ENCODE measurements at places on chromosomes 11 and 22.
A peak's percentile ranks its signal among the peaks of the same experiment; 100 is the strongest.

DNA sequence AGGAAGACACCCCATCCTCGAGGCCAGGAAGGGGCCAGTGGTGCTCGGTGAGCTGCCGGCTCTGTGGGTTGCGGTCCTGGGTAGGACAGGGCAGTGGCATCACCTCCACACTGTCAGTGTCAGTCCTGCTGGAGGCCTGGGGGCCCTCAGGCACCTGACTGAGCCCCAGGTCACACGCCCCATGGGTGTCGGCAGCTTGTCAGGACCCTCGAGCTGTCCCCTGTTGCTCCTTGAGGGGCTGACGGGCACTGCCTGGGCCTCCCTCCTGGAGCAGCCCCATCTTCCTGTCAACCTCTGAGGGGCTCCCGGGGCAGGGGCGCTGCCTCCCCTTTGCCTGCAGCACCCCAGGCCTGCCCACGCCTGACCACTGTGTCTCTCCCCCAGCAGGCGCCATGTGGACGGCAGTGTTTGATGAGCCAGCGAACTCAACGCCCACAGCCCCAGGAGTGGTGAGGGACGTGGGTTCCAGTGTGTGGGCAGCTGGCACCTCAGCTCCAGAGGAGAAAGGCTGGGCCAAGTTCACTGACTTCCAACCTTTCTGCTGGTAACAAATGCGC is 35.4 kb downstream of the SBF1 start:
- DNase-seq = no peak

DNA sequence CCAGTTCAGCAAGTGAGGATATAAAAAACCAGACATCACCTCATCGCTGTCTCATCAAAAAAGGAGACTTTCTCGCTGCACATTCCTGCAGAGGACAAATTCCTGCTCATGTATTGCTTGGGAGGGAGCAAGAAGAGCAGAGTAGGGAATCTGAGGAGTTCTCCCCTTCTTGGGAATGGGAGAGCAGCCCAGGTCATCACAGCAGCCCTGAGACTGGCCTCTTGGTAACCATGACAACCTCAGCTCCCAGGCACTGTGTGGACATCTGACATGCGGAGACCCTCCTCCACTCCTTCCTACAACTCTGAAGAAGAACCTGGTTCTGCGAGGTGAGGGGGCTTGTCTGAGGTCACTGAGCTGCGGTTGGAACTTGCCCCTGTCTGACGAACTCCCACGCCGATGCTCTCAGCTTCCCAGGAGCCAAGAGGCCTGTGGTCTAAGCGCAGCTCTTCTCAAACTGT is 17.9 kb downstream of the RFPL1 start:
- peak; percentile 86 for DNase-seq

DNA sequence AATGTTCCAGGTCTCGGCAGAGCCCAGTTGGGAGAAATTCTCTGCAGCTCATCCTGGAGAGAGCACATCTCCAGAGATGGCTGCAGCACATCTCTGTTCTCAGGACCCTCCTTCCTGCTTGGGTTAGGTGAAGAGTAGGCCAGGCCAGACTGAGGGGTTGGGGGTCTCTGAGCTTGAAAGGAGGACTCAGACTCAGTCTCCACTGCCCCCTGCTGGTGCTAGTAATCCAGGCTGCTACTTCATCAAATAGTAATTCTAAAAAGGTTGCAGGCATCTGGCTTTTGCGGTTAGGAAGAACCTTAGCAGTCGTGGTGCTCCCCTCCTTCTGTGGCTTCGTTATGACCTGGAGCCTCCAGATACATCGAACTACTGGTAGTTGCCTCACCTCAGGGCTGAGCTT is 9.7 kb downstream of the TUB start:
- peak; percentile 37 for DNase-seq

- DNase-seq = no peak
Observed at GRCh38 chr22:45210991-45211390, 29.7 kb downstream of the KIAA0930 start.

GRCh38 chr11:47943721-47944586 is 36.4 kb upstream of the PTPRJ start:
- DNase-seq = no peak

DNA sequence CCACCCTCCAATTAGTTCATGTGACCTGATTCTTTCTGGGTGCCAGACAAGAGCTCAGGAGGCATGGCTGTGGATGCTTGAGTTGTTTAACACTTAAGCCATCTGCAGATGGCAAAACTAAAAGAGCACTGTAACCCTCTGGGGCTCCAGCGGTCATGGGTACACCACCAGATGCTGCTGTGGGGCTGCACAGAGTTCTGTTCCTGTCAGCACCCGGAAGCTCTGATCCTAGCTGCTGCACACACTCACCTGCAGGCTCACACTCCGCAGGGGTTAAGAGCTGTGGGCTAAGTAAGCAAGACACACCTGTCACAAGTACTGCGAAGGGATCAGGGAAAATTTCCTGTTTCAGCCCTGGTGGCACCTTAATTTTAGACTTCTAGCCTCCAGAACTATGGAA is 307.8 kb downstream of the C11orf87 start:
- no peak for DNase-seq

DNA sequence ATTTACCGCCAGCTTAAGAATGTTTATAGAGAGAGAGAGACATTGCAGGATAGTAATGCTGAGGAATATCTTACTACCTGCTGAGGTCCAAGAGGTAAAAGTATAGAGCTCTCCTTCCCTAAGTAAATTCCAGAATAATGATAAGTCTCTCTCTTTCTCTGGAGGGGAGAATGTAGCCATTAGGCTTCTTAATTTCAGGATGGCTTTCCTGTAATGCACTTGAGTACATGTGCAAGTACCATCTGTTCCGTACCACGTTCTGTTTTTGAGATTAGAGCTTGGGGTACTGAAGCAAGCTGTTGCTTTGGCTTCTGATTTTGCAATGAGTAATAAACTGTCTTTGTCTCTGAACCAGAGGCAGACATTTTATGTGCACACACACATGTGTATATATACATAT is 1314.0 kb downstream of the JRKL start:
- DNase-seq = no peak

DNA sequence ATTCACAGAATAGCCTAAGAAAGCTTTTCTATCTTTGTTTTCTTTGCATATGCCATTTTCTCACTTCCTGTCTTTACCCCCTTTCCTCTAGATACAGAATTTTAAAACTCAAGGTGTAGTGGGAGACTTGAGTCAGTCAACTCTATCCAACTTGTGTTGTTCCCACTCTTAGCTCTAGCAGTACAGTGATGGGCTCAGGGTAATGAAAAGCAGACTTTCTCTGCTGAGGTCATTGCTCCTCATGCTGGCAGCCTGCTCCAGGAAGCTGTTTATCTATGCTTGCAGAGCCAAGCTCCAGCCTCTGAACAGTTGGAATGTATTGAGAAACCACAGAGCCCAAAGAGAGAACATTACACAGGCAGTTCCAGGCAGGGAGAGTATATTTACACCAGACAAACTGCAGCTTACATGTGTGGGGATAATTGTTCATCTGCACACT is 68.1 kb downstream of the CSTPP1 start:
- DNase-seq = peak; percentile 96

GRCh38 chr11:113014262-113015097 is 53.3 kb downstream of the NCAM1 start:
- no peak for DNase-seq

DNA sequence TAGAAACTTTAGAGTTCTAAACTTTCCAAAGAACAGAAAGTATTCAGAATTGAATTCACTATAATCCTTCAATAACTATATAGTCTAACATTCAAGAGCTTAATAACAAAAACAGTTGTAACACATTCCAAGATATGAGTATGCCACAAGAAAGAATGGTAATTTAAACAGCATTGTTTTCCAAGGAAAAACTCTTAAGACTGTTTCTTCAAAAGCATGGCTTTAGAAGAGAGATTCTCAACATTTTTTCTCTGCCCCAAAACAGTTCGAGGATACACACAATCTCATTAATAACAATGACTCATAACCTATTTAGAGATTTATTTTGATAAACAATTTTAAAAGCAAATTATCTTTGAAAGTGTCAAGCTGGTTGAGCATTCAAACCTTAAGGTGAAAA is 16.7 kb upstream of the ARHGAP32 start:
- DNase-seq = no peak

- DNase-seq = no peak
Observed at GRCh38 chr11:20364341-20364792, 853 bp downstream of the HTATIP2 start.

DNA sequence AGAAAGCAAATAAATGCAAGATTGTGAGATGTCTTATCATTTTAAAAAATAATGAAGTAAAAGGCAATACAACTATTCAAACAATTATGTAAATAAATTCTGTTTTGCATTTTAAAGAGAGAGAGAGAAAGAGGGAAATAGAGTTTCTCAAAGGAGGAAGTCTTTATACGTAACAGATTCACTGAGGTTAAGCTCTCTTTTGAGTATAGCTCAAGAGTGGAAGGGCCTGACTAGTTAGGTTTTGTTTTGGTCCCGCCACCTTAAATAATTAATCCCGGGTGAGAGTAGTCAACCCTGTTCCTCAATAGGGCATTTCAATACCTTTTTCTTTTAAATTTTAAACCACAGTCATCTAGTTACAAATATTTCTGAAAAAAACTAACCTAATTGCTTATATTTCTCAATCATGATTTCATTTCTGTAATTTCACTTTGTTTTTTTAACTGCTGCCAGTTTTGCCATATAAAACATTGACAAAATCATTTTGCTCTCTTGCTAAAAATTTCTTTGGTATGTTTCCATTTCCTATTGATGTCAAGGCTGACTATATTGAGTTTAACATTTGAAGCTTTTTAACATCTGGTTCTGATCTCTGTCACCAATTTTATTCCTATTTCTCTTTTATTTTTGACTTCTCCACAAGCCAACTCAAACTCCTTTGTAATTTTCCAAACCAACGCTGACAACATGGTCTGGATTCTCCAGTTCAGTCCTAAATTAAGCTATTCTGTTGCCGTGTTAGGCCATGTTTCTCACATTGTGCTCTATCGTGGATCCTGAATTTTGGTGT is 10.3 kb downstream of the OR10D3 start:
- no peak for DNase-seq

- DNase-seq = no peak
Observed at GRCh38 chr11:13448876-13449275, 14.1 kb downstream of the BTBD10 start.

- DNase-seq = no peak
Observed at GRCh38 chr22:29078036-29078868, 5.4 kb downstream of the KREMEN1 start.

DNA sequence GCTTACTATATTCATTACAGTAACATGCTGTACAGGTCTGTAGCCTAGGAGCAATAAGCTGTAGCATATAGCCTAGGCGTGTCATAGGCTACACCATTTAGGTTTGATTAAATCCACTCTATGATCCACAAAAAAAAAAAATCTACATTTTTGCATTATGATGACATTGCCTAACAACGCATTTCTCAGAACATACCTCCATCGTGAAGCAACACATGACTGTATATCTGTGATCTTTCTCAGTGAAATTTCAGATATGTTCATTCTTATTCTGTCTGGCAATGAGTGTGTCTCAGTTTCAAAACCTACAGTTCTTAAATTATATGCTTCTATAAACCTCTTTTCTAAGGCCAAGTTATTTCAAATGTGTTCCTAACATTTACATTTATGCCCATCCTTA is 140.3 kb downstream of the CADM1 start:
- DNase-seq = no peak
